ENCODE measurements at places on chromosomes 7 and 10. TPM values are rescaled to one million over a fixed set of nuclear protein-coding genes. Genes with fewer than 3 reads are reported as not detected.

GRCh38 chr7:141992156-141992555 is 3.5 kb upstream of the MGAM start:
- no peak for DNase-seq
- no peak overlapping the region for H3K4me3 ChIP-seq
- H3K4me1 ChIP-seq, result peaks cover 2% of the 10 kb centered on the region
- no peaks in the 10 kb centered on the region for H3K27me3 ChIP-seq

- H3K27ac ChIP-seq, result no peak overlapping the region
- peaks cover 27% of the 10 kb centered on the region for H3K27me3 ChIP-seq
Measured at GRCh38 chr7:29115130-29115687, 31.1 kb downstream of the CPVL start.

DNA sequence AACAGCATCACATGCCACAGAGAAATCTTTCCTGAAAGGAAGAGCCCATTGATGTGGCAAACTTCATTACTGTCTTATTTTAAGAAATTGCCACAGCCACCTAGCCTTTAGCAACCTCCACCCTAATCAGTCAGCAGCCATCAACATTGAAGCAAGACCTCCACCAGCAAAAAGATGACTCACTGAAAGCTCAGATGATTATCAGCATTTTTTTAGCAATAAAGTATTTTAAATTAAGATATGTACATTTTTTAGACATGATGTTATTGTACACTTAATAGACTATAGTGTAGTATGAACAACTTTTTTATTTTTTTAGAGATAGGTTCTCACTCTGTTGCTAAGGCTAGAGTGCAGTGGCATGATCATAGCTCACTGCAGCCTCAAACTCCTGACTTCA is 14.8 kb downstream of the STEAP1B start:
- no peaks in the 10 kb centered on the region for H3K36me3 ChIP-seq
- peaks cover 8% of the 10 kb centered on the region for H3K27me3 ChIP-seq
- no peak for DNase-seq
- peaks cover 4% of the 10 kb centered on the region for H3K4me1 ChIP-seq

- peaks cover 19% of the 10 kb centered on the region for H3K4me1 ChIP-seq
- no peak overlapping the region for H3K4me3 ChIP-seq
- H3K36me3 ChIP-seq, result peaks cover 15% of the 10 kb centered on the region
- H3K27ac ChIP-seq, result no peak overlapping the region
Measured at GRCh38 chr10:110914431-110914830, 4.5 kb downstream of the BBIP1 start.

The FOXI2 gene
- not detected for total RNA-seq

The PPP1R17 gene
- not detected for total RNA-seq

GRCh38 chr7:13188236-13188805 is 500.9 kb downstream of the ARL4A start:
- H3K4me1 ChIP-seq, result no peaks in the 10 kb centered on the region
- no peak overlapping the region for H3K27ac ChIP-seq
- no peak for DNase-seq
- no peak overlapping the region for H3K4me3 ChIP-seq
- H3K36me3 ChIP-seq, result no peaks in the 10 kb centered on the region
- H3K27me3 ChIP-seq, result peaks cover 3% of the 10 kb centered on the region

- no peak overlapping the region for H3K4me3 ChIP-seq
- no peaks in the 10 kb centered on the region for H3K27me3 ChIP-seq
- no peak overlapping the region for H3K27ac ChIP-seq
- H3K4me1 ChIP-seq, result peaks cover 10% of the 10 kb centered on the region
- no peak for DNase-seq
Measured at GRCh38 chr10:101671453-101671852, 23.5 kb downstream of the FBXW4 start.

The FAM25C gene
- total RNA-seq, result not detected

DNA sequence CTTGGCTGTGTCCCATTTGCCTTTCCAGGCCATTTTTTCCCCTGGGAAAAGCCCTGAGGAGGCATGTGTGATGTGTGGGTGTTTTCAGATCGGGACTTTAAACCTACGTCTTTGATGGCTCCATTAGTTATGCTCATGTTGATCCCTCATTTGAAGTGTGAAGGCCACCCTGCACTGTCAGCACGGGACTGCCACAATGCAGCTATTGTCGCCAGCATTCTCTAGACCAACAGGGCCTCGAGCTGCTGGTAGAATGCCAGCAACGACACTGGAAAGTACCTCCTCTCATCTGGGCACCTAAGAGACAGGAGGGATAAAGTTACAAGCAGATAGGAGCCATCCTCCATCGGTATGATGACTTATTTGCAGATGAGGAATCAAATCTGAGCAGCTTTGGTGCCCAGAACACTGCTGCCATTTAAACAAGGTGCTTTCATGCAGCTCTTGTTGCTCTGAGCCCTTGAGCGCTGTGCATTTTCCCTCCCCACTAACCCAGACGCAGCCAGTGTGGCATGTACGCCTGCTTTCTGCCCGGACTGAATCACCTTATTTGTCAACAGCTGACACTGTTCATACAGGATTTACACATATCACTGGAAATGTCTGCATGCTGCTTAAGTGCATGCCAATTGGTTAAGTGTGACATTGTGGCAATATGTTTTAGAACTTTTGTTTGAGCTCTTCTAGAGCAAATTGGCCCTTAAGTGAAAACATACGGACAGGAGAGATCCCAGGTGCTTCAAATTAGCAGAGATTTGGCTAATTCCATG is 175.0 kb upstream of the PITRM1 start:
- no peaks in the 10 kb centered on the region for H3K4me1 ChIP-seq
- DNase-seq, result no peak
- H3K27me3 ChIP-seq, result peaks cover 29% of the 10 kb centered on the region
- no peaks in the 10 kb centered on the region for H3K36me3 ChIP-seq
- no peak overlapping the region for H3K27ac ChIP-seq

The DOCK1 gene
- total RNA-seq, result 0.95 TPM

- no peaks in the 10 kb centered on the region for H3K36me3 ChIP-seq
- H3K27ac ChIP-seq, result no peak overlapping the region
- no peak for DNase-seq
Measured at GRCh38 chr10:2251631-2252030, 514.3 kb upstream of the ADARB2 start.

The HABP2 gene
- total RNA-seq, result not detected

Measured in activated naive CD8-positive, alpha-beta T cell treated with anti-CD3 and anti-CD28 coated beads for 36 hours (primary cell).